NCI-H1436 (cell line): ENCODE measurements at places on chromosomes 1 and 21.

DNA sequence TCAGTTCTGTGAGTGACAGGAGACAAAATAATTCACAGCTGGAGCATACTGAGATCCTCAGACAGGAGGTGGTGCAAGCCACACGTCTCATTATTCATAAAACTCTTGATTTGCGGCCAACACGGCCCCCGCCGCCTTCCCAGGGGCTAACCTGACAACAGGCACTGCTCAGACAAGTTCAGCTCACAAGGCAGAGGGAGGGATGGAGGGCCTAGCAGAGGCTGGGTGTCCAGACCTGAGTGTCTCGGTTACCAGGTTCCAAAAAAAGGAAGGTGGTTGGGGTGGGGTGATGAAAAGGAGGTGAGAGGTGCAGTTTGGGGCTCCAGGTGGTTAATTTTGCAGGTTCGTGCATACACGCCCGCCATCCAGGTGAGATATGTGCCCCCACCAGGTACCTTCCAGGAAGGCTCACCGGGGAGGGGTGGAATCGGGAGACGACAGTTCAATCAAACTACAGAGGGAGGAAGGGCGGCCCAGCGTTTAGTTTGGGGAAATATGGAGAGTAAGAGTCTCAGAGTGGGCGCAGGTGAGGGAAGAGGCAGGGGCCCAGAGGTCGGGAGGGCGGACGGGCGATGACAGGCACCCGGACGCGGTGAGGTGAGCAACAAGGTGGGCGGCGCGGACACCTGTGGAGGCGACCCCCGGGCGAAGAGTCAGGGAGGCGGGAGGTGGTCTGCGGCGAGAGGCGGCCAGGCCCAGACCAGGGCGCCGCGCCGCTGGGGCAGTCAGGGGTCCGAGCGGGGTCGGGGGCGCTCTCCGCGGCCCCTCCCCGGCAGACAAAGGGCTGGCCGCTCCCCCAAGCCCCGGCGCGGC, 629 bp downstream of the CTNNBIP1 start:
- DNase-seq = no peak

DNA sequence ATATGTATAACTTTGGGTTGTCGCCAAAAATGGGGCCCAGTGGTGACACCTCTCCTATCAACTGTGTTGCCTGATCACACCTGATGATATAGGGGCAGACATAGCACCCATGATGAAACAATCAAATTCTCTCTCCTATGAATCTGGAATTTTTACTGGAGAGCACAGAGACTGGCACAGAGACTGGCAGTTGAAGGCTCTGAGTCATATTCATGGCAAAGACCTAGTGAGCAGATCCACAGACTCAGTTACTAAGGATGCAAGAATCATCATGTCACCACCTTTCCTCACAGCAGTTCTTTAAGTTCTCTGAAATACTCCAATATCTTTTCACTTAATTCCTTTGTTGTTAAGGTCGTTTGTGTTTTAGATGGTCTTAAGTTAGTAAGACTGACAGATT, 60.0 kb downstream of the APCS start:
- no peak for DNase-seq

- DNase-seq = no peak
Observed at GRCh38 chr1:150566589-150567340, 12.6 kb downstream of the MCL1 start.

- no peak for DNase-seq
Observed at GRCh38 chr1:205914730-205915129, 28.5 kb downstream of the SLC26A9 start.

- DNase-seq = no peak
Observed at GRCh38 chr21:37139154-37139553, 66.1 kb downstream of the TTC3 start.
